ENCODE measurements at places on chromosomes 1 and 21.

- DNase-seq = no peak
These were observed 40.8 kb upstream of the GPR157 start for GRCh38 chr1:9169601-9170137.

- DNase-seq = no peak
These were observed 126.7 kb downstream of the PRRX1 start for GRCh38 chr1:170790651-170791071.

DNA sequence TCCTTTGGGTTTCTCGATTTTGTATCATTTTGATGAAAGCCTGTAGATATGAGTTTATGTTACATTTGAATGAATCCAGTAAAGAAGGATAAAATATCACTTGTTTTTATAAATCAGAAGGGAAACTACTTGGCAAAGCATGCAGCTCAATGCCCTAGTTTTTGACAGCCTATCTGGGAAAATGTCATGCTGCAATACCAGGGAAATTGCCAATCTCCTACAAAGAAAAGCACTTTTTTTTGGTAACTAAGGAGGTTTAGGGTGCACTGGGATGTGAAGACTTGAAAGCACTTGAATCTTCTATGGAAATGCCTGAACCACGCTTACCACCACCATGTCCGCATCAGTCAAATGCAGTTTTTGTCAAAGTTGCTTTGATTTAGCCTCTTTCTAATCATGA, 446.9 kb upstream of the LRRC7 start:
- no peak for DNase-seq

- peak; percentile 65 for DNase-seq
These were observed 36.4 kb downstream of the ZNF697 start for GRCh38 chr1:119611701-119612113.

GRCh38 chr1:42137766-42138165, 15.4 kb upstream of the GUCA2B start:
- peak; percentile 72 for DNase-seq

DNA sequence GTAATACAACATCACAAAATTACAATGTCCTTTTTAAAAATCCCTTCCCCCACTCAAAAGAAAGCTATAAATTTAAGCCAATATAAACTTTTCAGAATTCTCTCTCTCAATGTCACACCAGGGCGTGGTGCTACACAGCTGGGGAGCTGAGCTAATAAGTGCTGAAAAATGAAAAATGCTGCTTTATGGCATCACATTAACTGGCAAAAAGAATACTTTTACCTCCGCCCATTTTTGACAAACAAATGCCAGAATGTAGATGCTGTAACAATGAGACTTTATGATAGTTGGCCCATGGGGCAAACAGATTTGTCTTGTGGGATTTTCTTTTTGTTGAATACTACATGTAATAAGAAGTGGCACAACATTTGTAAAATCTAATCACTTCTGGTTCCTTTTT, 12.7 kb upstream of the LYPLAL1 start:
- no peak for DNase-seq

- no peak for DNase-seq
These were observed 24.5 kb upstream of the DISC1 start for GRCh38 chr1:231601824-231602672.

DNA sequence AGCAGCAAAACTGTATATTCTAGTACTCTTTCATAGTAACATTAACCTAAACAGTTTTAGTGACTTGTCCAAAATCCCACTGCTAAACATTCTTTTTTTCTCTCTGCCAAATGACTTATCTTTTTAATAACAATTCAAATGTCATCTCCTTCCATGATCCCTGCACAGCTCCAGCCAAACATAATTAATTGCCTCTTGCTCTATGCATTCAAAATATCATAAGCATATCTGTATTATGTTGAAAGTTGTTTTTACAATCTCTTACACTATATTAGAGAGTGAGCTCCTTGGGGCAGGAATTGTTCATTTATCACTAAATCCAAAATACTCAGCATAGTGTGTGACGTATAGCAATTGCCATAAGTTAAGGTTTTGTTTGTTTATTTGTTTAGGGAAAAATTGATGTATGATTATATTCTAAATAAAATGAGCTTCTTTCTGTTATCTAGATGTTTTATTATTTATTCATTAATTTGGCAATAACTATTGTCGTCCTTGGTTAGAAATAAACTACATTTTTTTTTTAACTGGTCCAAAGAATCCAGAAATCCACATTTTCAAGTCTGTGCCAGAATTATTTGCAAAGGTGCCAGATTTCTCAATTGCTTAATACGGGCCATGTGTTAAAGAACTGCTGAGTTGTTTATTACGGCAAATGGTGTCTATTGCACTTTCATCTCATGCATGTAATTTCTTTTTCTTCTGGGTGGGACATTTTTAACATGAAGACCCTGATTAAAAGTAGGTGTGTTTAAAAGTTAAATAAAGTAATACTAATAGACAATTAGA, 577.2 kb upstream of the ZRANB2 start:
- no peak for DNase-seq

DNA sequence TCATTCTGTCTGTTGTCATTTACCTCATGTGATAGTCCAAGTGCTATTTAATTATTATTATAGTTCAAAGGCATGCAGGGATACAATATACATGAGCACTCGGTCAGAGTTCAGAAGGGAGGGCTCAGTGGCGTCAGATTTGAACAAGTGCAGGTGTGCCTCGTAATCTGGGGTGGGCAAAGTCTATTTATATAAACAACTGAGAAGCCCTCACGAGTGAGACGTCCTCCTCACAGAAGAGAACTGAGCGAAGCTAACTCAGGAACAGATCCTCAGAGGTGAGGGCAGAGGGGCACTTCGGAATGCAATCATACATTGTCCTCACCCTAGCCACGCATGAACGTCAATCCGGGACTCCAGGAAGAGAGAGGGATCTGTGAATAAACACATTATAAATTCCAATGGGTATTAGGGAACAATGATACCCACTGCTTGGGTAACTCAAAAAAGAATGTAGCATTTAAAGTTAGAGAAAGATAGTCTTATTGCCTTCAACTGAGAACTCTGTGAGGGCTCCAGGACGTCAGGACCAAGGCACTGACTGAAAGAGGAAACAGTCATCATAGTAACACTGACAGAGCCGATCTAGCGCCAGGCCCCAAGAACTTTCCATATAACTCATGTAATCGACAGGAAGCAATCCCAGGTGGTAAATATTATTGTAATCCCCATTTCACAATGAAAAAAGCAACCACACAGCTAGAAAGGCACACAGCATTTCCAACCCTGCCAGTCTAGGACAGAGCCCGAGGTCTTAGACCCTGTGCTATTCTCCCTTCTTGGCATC, 127.1 kb upstream of the B3GALT2 start:
- no peak for DNase-seq

GRCh38 chr1:172322219-172323061, 98.0 kb upstream of the C1orf105 start:
- no peak for DNase-seq

DNA sequence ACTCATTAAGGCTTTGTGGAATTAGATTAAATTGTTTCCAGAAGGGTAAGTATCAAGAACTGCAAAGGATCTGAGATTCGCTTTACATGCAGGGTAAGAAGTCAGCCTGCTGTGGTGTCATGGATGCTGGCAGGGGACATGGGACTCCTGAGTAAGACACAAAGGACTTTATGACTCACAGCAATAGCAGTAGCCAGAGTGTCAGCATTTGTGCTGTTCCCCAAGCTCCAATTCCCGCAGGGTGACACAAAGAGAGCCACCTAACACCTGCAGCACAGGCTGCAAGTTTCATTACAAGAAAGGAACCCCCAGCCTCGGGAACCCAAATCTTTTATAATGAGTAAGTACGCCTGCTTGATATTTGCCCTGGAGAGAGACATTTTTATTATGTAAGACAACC, 298.1 kb upstream of the POU3F1 start:
- no peak for DNase-seq

DNA sequence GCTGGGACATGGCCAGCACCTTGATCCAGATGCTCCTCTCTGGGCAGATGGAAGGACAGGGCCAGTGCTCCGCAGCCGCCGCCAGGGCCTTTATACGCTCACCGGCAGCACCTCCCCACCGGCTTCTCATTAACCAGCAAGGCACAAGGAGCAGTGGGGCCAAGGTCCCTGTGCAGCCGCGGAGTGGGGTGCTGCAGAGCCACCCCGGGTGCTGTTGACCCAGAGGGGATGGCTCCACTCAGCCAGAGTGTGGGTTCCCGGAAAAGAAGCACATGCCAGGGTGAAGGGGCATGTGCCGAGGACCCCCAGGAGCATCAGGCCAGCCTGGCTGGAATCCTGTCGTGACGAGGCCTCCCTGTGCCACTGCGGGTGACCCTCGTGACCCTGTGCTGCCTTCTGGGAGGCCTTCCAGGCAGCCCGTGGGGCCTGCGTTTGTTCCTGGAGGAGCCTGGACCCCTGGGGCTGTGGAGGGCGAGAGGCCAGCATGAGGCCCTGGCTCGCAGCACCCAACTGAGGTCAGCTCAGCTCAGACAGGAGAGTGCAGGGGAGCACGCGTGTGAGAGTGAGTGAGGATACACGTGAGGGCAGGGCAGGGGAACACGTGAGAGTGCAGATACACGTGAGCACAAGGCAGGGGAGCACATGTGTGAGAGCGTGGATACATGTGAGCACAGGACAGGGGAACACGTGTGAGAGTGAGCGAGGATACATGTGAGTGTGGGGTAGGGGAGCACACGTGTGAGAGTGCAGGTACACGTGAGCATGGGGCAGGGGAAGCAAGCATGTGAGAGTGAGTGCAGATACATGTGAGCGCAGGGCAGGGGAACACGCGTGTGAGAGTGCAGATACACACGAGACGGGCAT, at the start of gene FTCD:
Gene FTCD, minus strand, starts transcription at position 66 of the 864 bp plus-strand sequence. Its CDS starts 56 bp downstream, at position 10.
- no peak for DNase-seq

- no peak for DNase-seq
These were observed 113.0 kb downstream of the SMYD3 start for GRCh38 chr1:246394121-246394520.

DNA sequence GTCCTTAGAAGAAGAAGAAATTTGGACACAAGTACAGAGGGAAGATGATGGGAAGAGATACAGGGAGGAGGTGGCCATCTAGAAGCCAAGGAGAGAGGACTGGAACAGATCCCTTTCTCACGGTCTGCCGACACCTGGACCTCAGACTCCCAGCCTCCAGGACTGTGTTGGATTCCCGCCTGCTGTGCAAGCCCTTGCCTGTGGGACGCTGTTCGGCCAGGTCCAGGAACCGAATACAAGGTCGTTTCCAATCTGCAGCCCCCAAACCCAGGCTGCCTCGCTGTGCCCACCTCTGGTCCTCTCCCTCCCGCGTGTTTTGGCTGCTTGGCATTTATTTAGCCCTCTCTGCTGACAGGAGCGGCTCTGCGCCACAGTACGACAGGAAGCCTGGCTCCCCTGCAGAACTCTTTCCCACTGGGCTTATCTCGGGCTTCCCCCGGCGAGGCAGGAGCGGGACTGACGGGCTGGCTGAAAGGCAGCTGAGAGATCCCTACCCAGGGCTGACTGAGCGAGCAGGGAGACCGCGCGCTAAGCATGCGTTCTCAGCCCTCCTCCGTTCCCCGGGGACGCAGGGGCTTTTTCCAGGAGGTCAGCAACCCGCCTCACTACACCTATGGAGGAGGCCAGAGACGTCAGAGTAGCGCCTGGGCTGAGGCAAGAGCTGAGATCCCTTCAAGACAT, 238.4 kb downstream of the TNR start:
- DNase-seq = no peak

Data from DMS79 (cell line).